Glomerular endothelial cell (primary cell): ENCODE measurements at places on chromosomes 3 and 15. TPM values are rescaled to one million over a fixed set of nuclear protein-coding genes. Genes with fewer than 3 reads are reported as not detected.

UBL7 gene
- total RNA-seq = 47.4 and 54.8 TPM in 2 replicates

WNT5A gene
- 33.8 and 44.6 TPM in 2 replicates for total RNA-seq

NME9 gene
- total RNA-seq = not detected in 2 replicates

ERICH6 gene
- not detected in 2 replicates for total RNA-seq

CTXN2 gene
- not detected in 2 replicates for total RNA-seq

GNL3 gene
- 59.8 and 70.0 TPM in 2 replicates for total RNA-seq

ADIPOQ gene
- total RNA-seq = not detected in 2 replicates

NAALADL2 gene
- 0.19 and 1.3 TPM in 2 replicates for total RNA-seq

CKMT1A gene
- total RNA-seq = not detected in 2 replicates

PRKCD gene
- 9.8 and 12.1 TPM in 2 replicates for total RNA-seq

NOX5 gene
- 0.18 TPM in 1 of 2 replicates, not detected in the other for total RNA-seq

ZNF662 gene
- total RNA-seq = 0.63 and 1.5 TPM in 2 replicates

MORC1 gene
- total RNA-seq = not detected in 2 replicates

FGF7 gene
- 0.64 TPM in 1 of 2 replicates, not detected in the other for total RNA-seq

DIS3L gene
- 9.1 and 11.3 TPM in 2 replicates for total RNA-seq

CP gene
- total RNA-seq = 0.53 TPM in 1 of 2 replicates, not detected in the other

PIF1 gene
- 4.6 and 7.5 TPM in 2 replicates for total RNA-seq

DUOXA1 gene
- not detected in 2 replicates for total RNA-seq

SLC15A2 gene
- total RNA-seq = 0.05 and 0.29 TPM in 2 replicates

C3orf20 gene
- not detected in 2 replicates for total RNA-seq

CACNA2D3 gene
- 0.05 TPM in 1 of 2 replicates, not detected in the other for total RNA-seq

KLHL40 gene
- not detected in 2 replicates for total RNA-seq

ISL2 gene
- total RNA-seq = 0.18 and 0.19 TPM in 2 replicates

CCDC50 gene
- 133 and 144 TPM in 2 replicates for total RNA-seq

PCYT1A gene
- 98.9 and 103 TPM in 2 replicates for total RNA-seq

TMC3 gene
- not detected in 2 replicates for total RNA-seq

CCR4 gene
- 0.64 and 0.78 TPM in 2 replicates for total RNA-seq

RPN1 gene
- 311 and 371 TPM in 2 replicates for total RNA-seq

CCR8 gene
- total RNA-seq = not detected in 2 replicates

ROPN1 gene
- total RNA-seq = not detected in 2 replicates

ITIH4 gene
- total RNA-seq = 0.29 TPM in 1 of 2 replicates, not detected in the other

IDH2 gene
- total RNA-seq = 88.2 and 116 TPM in 2 replicates

CDV3 gene
- 173 and 189 TPM in 2 replicates for total RNA-seq

CYP8B1 gene
- not detected in 2 replicates for total RNA-seq

ZNF80 gene
- not detected in 2 replicates for total RNA-seq

FBXW12 gene
- total RNA-seq = not detected in 2 replicates

TM4SF18 gene
- total RNA-seq = 148 and 184 TPM in 2 replicates

BOC gene
- total RNA-seq = 2.2 and 4.2 TPM in 2 replicates

CFAP92 gene
- 1.0 and 1.7 TPM in 2 replicates for total RNA-seq

APBA2 gene
- total RNA-seq = 53.5 and 59.1 TPM in 2 replicates

GOLGA8O gene
- total RNA-seq = not detected in 2 replicates

BCHE gene
- 29.0 and 29.1 TPM in 2 replicates for total RNA-seq

ONECUT1 gene
- not detected in 2 replicates for total RNA-seq

TEX55 gene
- total RNA-seq = not detected in 2 replicates

GMNC gene
- total RNA-seq = 0.06 TPM in 1 of 2 replicates, not detected in the other

CNTN4 gene
- 0.12 and 0.19 TPM in 2 replicates for total RNA-seq

CCRL2 gene
- total RNA-seq = 11.5 and 15.8 TPM in 2 replicates

NMD3 gene
- 35.4 and 45.8 TPM in 2 replicates for total RNA-seq

THSD4 gene
- 110 and 134 TPM in 2 replicates for total RNA-seq

GOLGA6L24 gene
- total RNA-seq = not detected in 2 replicates

PATL2 gene
- total RNA-seq = 0.35 and 0.48 TPM in 2 replicates

GP9 gene
- total RNA-seq = not detected in 2 replicates

SLC6A11 gene
- not detected in 2 replicates for total RNA-seq

ALS2CL gene
- total RNA-seq = 7.8 and 13.5 TPM in 2 replicates

GJD2 gene
- not detected in 2 replicates for total RNA-seq

DNAH12 gene
- 0.12 and 0.92 TPM in 2 replicates for total RNA-seq

PLA2G4E gene
- not detected in 2 replicates for total RNA-seq
